ENCODE measurements at places on chromosomes 12 and 14.

DNA sequence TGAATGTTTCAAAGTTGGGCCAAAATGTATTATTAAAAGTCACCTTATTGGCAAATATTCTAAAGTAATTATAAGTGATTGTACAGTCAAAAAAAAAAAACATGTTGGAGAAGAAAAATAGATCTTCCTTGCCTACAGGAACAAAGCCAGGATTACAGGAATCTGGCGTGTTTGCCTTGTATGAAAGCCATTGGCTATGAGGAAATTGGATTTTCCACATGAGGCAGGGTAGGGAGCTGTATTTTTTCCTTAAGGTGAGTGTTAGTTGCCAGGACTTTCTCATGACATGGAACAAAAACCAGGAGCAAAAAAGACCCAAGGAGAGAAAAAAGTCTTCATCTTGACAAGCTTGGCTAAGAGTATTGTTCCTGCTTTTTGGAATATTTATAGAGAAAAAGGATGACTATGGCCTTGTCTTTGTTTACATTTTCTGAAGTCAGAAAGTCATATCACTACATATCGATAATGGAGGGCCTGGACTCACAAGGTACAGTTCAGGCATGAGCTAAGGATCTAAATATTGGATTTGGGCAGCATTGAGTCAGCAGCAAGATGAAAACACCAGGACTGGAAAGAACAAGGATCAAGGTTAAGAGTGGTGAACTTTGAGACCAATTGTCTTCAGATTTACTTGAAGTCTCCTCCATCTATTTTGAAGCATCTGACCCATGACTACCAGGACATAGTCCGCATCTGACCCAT, 68.4 kb upstream of the FLRT2 start:
- DNase-seq, result no peak

- DNase-seq, result no peak
These were observed 40.4 kb downstream of the MMAB start for GRCh38 chr12:109532721-109533486.

GRCh38 chr12:118850244-118850825, 131.0 kb upstream of the SRRM4 start:
- no peak for DNase-seq

DNA sequence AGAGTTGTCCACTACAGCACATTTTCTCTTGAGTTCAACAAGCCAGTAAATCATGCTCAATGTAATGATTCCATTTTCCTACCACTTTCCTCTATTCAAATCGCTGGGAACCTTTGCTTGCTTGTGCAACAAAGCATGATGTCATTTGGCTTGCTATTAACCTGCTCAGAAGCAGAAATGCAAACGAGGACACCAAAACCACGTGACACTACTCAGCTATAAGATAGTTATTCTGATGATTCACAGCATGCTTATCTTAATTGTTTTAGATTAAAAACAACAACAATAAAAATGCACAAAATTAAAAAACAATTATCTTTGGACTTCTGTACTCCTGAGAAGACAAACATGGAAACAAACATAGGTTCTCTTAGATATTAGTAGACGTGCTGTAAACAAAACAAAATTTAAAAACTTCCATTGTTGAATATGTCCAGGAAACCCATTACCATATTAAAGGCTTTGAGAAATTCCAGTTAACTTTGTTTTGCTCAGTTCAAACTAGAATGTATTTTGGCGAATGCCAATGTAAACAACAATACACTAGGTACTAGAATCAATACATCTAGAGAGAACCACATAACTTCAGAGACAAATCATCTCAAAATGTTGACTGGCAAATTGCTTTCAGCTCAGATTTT, 77.5 kb upstream of the KRAS start:
- DNase-seq, result no peak

DNA sequence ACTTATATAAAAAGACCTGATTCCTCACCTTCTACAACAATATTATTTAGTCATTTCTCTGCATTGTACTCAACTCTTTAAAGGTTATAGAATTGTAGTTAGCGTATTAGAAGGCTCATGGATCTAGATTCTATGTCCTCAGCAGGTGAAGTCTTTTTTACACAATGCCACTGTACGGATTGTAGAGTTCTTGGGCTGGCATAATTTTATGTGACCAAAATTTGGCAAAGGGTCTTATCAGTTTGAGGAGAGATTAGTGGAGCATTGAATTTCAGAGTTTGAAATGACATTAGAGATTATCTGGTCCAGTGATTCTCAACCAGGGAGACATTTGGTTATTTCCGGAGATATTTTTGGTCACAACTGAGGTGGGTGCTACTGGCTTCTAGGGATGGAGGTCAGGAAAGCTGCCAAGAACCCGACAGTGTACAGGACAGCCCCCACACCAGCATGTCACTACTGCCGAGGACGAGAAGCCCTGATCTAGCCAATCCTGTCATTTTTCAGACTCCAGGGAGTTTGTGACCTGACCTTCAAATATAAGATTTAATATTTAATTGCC, 63.9 kb downstream of the BICD1 start:
- DNase-seq, result no peak

- no peak for DNase-seq
These were observed 37.1 kb downstream of the CYP46A1 start for GRCh38 chr14:99720941-99721791.

GRCh38 chr14:99252443-99252939, 19.5 kb downstream of the BCL11B start:
- DNase-seq, result no peak

DNA sequence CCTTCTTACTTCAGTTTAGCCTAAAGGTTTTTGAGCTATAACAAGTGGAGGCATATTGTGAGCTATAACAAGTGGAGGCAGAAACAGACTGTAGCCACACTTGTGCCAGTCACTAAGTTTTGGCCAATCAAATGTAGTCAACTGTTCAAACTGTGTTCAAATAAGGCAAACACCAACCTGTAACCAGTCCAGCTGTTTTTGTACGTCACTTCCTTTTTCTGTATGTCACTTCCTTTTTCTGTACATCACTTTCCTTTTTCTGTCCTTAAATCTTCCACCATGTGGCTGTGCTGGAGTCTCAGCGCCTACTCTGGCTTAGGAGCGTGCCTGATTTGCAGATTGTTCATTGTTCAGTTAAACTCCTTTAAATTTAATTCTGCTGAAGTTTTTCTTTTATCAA, 79.7 kb downstream of the FUT8 start:
- DNase-seq, result no peak
